ENCODE measurements at places on chromosomes 6 and 20.

DNA sequence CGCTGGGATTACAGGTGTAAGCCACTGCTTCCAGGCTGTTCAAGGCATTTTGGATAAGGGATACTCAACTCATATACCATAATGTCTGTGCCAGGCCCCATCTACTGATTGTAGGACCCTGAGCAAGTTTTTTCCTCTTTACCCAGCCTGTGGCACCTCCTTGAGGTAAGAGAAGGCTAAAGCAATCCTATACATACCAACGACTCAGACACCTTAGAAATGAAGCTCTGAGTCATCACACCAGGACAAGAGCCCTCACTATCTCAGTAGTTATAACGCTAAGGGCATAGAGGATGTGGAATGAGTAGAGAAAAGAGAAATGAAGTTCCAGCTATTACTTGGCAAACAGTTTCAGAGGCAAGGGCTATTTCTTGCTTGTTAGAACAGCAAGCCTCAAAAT is 16.9 kb downstream of the NDRG3 start:
- DNase-seq = peak; percentile 22

GRCh38 chr6:123480986-123481385 is 155.8 kb downstream of the TRDN start:
- DNase-seq = no peak

DNA sequence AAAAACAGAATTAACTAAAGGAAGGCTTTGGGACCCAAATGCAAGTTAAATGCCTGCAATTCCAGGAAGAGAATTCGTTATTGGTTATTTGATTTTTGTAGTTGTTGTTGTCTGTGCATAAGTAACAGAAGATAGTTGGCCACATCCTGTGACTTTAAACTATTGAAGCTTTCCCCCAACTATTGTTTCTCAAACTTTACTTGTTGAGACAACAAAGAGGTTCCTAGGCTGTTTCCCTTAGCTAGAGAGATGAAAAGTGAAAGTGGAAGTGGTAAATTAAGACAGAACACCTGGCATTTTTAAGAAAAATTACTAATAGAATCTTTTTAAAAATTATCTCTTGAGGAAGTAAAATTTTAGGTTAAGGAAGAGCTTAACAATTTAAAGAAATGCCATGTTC is 525.2 kb downstream of the PKHD1 start:
- DNase-seq = no peak

DNA sequence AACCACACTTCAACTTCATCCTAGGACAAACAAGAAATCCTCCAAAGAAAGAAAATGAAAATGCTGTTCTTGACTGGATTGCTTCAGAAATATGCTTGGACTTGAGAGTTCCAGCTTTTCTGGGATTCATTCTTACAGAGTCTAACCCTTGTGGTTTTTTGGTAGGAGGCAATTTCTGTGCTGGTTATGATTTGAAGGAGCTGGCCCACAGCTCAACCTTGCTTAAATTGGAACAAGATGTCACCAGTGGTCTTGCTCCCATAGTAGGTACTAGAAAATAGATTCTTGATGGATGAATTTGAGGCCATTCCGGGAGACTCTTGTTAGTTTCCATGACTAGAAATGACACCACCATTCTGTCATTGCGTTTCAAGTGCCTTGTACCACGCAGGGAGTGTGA is 54.3 kb upstream of the BMP6 start:
- DNase-seq = no peak

DNA sequence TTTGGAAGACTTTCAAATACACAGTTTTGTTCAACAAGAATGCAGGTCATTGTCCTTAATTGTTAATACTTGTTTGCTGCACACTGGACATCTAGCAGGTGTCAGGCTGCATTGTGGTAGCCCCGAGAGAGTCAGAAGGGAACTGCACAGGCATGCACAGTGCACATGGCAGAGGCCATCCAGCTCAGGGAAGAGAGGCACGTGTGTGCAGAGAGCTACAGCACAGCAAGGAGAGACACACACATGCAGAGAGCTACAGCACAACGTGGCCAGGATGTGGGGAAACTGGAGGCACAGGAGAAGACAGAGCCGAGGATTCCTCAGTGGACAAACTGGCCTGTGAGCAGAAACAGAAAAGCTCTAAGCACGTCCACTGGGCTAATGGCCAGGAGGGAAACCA is 272.0 kb downstream of the SMOC2 start:
- DNase-seq = no peak

GRCh38 chr6:16438718-16439591 is 200.6 kb downstream of the GMPR start:
- DNase-seq = no peak

DNA sequence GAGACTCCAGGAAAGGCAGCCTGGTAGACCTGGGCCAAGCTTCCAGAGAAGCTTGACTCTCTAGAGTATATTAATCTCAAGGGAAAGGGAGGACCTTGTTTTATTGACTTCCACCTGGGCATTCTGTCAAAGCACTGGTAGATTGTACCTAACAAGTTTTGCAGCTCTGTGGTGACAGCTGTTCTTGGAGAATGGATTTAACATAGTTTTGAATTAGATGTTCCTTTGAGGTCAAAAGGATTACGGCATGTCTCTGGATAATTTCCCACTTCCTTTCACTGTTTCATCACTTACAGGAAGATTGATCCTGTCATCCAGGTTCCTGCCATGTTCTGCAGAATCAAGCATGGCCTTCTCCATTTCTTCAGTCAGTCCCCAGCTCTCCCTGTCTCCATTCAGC is 246.0 kb downstream of the PHACTR1 start:
- DNase-seq = no peak

GRCh38 chr6:54138795-54139194 is 27.6 kb downstream of the MLIP start:
- DNase-seq = no peak

GRCh38 chr6:159103396-159104162 is 58.8 kb upstream of the TAGAP start:
- DNase-seq = no peak

DNA sequence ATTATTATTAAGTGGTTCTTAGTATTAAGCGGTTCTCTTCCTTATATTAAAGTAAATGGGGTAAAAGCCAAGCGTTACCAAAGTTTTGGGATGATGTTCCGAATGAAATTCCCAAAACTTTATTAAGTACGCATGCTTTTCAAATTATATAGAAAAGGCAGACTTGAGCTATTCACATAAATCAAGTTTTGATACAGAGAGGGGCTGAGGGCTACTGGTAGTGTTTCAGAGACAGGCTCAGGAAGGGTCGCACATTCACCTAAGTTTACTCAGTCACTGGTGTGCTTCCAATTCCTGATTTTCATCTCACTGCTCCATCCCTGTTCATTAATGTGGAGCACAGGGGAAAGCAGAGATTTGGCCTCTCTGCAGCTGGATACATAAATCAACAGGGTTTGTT is 652.2 kb downstream of the QKI start:
- no peak for DNase-seq

DNA sequence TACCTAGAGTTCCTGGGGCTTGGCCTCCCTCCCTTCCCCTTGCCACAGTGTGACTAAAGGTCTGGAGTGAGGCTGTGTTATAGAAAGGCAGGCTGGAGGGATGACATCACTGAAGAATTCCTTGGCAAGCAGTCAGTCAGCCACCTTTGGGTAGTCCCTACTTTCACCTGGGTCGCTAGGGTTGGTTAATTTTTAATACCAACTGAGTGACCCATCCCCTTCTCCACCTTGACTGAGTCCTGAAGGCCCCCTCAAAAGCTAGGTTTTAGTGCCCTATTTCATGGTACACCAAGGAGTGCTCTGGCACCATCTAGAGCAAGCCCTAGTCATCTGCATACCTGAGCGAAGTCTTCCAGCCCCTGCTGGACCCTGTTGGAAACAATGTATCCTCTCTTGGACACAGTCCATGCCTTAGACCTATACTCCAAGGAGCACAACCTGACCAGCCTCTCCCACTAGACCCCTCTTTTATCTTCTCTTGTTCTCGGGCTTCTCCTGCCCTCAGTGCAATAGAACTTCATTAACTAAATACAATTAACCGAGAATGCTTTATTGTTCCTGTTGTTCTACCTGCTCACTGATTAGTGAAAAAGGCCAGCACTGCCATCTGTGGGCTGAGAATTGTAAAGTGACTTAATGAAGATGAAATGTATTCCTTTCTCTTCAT is 44.6 kb downstream of the RIN2 start:
- DNase-seq = no peak

DNA sequence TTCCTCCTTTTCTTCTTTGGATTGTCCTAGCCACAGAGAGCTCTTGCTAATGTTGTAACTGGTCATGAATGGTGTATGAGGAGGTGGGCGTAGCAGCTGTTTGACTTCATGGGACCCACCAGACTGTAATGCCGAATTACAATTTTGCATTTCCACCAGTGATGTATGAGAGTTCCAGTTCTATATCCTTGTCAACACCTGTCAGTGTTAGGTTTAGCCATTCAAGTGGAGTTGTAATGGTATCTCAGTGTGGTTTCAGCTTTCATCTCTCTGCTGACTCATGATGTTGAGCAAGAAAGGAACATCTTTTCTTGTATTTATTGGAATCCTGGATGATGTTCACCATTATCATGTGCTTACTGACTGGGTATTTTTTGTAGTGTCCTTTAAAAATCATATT is 5.1 kb downstream of the IGF2R start:
- no peak for DNase-seq

DNA sequence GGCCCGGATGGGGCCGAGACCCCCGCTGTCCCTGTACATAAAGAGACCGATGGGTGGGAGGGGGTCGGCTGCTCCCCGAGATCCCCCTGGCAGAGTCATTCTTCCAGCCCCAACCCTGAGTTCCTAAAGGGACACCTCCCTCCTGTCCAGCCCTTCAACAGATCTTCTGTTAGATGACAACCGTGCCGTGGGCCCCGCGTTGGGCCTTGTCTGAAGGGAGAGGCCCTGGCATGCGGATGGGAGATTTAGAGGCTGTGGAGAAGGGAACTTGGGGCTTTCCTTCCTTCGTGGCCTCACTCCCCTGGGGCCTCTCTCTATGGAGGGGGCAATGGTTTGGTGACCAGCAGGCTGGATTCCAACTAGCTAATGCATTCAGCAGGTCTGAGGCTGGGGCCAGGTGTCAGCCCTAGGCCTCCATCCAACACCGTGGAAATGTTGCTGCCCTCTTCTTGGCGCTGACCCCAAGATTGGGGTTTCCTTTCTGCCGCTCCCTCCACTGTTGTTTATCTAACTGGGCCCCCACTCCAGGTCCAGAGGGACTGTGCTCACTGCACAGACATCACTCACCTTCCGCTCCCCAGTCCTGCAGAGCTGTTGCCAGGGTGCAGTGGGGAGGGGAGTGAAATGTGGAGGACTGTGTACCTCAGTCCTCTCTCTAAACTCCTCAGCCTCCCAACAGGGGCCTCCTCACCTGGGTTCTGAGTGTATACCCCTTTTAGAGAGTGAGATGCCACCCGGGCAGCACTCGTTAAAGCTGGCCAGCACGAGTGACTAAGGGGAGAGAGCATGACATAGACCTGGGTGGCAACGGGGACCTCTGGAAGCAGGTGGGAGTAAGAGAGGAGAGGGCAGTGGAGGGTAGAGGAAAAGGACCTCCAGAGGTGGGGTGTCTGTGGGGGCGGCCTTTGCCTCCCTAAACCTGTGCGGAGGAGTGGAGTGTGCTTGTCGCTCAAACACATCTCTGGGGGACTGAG is 6.7 kb downstream of the TMEM151B start:
- peak; percentile 92 for DNase-seq

Data from G401 (cell line).